ENCODE measurements at places on chromosomes 2 and 18.

DNA sequence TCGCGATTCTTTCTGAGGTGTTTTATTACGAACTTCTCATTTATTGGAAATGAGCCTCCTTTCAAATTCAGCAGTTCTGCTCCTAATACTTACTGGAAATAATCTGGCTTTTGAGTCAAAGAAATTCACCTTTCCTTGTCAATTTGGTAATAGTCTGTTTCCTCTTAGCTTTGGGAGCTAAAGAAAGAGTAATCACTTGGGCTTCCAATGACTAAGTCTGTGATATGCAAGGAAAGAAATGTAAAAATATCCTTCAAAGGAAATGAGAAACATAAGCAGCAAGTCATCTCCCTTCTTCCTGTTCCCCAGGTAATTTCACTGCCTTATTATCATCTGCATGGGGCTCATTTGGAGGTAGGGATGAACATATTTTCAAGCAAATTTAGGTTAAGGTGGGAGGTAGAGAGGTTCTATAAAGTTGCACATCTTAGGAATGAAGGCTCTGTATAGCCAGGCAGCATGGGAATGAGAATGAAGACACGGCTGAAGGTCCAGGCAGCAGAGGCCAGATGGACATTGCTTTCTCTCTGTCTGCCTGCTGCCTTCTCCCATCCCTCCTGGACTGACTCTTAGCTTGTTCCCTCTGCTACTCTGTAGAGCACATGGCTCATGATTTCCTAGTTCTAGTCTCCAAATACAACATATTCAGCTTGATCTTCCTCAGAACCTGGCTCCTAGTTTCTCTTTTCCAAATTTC lies 1.0 kb downstream of the SPP2 start:
- no peak for DNase-seq

GRCh38 chr2:66587216-66587615 lies 152.3 kb downstream of the MEIS1 start:
- no peak for DNase-seq

DNA sequence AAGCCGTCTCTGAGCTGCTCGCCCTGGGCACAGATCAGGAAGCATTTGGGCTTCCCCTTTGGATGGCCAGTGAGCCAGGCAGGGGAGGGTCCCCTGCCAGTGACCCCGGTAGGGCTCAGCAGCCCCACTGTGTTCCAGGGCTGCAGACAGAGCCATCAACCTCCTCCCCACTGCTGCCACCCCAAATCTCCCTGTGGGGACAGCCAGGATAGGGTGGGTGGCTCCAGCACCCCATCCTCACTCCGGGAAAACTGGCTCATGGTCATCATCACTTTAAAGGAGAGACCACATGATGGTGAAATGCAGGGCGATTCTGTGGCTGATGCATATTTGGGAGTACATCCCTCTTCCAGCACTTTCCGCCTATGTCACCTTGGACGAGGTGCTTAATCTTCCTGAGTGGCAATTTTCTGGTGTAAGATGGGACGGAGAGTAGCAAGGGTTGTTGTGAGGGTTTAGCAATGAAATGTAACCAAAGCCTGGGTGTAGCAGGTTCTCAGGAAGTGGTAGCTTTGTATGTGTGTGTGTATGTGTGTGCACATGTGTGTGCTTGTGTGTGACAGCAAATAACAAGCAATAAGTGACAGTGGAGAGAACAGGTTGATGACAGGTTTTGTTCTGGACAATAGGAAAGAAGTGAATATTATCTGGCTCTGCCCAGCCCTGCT lies 61.8 kb downstream of the ACAA2 start:
- no peak for DNase-seq

DNA sequence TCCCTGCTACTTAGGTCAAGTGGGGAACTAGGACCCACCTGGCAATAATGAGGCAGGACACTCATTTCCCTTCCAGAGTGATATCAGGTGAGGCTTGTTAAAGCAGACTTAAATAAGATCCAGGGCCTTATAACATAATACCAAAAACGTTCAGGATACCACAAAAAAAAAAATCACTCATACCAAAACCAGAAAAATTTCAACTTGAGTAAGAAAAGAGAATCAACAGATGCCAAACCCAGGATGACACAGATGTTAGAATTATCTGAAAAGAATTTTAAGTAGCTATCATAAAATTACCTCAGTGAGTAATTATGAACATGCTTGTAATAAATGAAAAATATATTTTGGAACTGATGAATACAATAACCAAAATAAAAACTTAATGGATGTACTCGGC lies 255.6 kb upstream of the OSR1 start:
- no peak for DNase-seq

- DNase-seq = no peak
Observed at GRCh38 chr2:228853151-228853550, 417.9 kb downstream of the PID1 start.

DNA sequence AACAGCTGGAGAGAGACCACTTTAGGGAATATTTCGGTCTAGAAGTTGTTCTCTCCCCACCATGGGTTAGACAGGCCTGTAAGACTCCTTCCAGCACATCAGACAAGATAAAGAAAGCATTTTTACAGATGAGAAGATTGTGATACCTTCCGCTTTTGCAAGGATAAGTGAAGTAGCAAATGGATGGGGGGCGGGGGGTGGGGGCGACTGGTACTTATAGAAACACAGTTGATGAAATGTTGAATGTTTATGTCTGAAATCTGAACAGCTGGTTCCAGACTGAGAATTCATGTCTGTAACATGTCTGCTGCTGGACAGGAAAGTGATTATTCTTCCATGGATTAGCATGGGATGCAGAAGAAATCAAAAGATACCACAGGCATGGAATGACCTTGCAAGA lies 90.5 kb upstream of the FN1 start:
- DNase-seq = no peak

DNA sequence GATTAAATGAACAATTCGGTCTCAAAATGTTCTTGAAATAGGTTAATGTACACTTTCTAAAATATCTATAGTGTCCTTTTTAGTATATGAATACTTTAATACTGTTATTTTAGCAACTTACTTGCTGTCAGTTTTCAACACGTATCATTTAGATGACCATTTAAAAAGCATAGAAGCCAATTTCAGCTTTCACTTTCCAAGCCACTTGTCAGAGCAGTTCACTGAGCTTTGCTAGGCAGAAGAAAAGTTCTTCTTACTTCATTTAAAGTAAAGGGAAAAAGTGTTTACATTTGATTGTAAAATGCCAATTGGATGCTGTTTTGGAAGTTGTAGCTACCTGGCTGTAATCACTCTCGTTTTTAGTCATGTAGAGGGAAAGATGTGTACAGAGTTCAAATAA lies 126.0 kb downstream of the KCNH7 start:
- no peak for DNase-seq

- DNase-seq = no peak
Observed at GRCh38 chr2:16104949-16105668, 164.8 kb downstream of the MYCN start.

DNA sequence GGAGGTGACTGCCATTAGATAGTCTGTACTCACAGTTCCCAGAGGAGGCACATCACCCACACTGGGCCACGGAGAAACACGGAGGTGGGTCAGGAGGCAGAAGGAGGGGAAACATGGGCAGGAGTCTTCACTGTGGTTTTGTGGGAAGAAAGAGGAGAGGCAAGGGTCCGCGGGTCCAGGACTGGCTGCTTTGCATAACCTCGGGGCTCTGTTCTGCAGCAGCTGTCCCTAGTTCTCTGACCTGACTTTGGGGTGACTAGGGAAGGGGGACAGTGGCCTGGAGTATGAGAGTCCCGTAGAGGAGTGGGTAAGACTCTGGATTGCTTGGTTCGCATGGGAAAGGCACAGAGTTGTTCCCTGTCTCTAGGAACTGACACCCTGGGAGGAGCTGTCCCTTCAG lies 238.3 kb upstream of the RAB6C start:
- no peak for DNase-seq

GRCh38 chr2:16763056-16763455 lies 97.4 kb upstream of the CYRIA start:
- DNase-seq = no peak

DNA sequence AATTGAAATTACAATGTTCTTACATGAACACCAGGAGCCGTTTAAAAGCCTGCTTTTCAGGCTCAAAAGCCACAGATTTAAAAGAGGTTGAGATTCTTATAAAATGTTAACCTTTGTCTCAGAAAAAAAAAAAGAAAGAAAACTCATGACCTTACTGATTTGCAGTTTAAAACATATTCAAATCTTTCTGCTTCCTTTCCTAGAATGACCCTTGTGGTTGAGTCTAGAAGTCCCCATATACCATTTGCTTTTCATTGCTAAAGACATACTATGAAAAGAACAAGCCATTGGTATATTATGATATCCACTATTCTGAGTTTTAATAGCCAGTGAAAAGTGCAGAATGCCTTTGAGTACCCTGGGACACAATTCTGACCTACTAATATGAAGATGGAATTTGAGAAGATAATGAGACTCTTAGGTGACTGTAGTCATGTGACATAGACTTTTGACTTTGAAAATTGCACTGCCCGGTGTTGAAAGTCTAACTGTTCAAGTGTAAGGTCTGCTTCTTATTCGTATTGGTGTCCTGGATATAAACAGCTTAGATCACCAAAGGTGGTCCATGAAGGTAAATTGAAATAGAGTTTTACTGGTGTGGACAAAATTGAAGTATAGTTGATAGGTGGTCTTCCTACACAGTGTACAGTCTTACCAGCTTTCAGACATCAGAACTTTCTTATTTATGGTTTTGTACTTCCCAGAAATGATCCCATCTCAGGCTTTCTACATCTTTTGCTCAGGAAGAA lies 117.0 kb downstream of the DOCK10 start:
- DNase-seq = no peak

DNA sequence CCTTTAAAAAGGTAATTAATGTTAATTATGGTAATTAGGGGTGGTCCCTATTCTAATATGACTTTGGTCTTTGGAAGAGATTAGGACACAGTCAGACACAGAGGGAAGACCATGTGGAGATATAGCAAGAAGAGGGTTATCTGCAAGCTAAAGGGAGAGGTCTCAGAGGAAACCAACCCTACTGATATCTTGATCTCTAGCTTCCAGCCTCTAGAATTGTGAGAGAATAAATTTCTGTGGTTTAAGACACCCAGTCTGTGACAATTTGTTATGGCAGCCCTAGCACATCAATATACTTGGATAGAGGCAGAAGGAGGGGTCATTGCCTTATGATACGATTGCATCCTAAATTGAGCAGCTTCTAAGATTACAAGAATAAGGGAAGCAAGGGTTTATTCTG lies 21.3 kb upstream of the NT5C1B start:
- DNase-seq = no peak

DNA sequence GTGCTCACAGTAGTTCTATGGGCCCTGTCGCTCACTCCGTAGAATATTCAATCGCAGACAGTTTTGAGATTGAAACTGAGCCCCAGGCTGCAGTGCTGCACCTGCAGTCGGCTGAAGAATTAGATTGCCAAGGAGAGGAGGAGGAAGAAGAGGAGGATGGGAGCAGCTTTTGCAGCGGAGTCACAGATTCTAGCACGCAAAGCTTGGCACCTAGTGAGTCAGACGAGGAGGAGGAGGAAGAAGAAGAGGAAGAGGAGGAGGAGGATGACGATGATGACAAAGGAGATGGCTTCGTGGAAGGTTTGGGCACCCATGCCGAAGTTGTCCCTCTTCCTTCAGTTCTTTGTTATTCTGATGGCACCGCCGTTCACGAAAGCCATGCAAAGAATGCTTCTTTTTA lies 115.2 kb downstream of the GALNT3 start:
- no peak for DNase-seq

DNA sequence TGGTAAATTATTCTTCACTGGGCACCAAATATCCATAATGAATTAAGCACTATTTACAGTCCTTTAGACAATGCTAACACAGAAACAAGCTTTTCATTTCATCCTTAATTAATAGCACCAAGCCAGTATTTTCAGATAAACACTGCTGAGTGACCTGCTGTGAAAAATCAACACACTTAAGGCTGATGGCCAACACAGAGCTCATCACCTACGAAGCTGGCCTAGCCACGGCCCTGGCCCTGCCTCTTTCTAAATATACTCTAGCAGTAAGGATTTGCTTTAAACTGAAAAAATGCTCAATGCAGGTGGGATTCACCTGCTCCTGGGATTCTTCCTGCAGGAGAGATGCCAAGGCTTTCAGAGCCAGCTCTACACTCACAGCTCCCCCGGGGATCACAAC lies 18.4 kb downstream of the CYB5A start:
- no peak for DNase-seq

DNA sequence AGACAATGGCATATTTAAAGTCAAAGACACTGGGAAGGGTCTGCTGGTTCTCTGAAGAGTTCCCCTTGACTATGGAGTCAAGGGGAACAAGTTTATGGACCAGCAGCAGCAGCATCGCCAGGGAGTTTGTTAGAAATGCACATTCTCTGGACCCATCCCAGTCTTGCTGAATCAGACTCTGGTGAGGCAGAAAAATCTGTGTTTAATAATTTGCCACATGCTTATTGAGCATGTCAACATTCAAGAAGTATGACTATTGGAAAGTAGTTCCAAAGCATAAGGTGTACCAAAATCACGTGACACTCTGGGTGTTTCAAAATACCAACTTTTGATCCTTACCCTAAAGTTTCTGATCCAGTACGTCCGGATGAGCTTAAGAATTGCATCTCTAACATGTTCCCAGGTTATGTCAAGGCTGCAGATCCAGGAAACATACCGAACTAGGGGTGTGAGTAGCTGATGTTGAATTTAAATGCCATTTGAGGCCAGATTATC lies 853.8 kb downstream of the TMEM182 start:
- DNase-seq = no peak

GRCh38 chr2:8214036-8214615 lies 467.7 kb upstream of the ID2 start:
- no peak for DNase-seq

- no peak for DNase-seq
Observed at GRCh38 chr18:50769463-50769862, 50.4 kb downstream of the MRO start.

- no peak for DNase-seq
Observed at GRCh38 chr2:33645861-33646260, 46.8 kb upstream of the FAM98A start.

DNA sequence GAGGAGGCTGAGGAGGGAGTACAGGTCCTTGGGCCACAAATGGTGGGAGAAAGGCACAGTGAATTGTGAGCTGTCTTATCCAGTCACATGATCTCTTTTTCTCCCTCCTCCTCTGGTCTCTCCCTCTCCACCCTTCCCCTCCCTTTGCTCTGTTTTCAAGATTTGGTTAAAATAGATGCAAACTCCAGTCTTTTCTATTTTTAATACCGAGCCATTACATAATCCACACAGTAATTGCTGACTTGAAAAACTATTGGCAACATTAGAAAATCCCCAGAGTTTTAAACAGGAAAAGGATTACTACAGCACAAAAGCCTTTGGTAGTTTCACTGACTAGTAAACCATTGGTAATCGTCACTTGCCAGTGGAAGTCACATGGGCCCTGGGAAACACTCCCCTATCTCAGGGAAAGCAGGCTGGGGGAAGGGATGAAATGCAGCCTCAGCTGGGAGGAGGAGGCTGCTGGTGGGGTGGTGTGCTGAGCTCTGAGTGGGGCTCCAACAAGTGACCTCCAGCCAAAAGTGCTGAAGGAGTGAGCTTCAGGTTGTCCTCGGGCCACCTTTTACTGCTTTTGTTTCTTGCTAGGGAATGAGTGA lies 57.4 kb upstream of the PCBP1 start:
- DNase-seq = no peak

- DNase-seq = no peak
Observed at GRCh38 chr2:79702905-79703304, 190.1 kb downstream of the CTNNA2 start.

- DNase-seq = no peak
Observed at GRCh38 chr2:228793116-228793515, 478.0 kb downstream of the PID1 start.
